ENCODE measurements at places on chromosomes 7 and 10.

DNA sequence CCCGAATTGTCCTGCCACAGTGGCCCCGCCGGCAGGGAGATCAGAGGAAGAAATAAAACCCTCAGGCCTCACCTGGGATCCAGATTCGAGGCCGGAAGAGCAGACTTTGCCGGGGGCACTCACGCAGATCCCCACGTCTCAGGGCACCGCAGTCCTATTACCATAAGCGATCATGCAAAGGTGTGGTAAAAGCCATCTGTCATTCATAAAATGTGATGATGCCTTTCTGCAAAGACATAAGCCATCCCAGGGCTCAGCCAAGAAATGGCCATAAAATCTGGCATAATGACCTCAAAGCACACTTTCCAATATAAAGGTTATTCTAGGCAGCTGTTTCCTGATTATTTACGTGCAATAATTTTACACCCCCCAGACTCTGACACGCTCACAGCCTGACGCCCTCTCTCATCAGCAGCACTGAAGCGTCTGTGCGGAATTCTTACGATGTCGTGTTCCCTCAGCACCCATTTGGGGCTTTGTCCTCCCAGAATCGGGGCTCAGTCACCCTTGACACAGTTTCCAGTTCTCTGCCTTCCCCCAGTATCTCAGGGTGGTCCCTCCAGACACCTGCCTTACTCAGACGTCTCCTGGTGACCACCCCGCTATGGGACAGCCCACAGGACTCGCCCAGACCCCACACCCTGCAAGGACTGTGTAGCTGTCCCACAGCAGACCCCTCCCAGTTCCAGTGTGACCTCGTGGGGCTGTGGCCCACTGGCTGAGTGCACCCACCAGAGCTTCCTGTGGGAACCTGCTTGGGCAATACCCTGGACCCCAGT, 74.3 kb upstream of the FAM20C start:
- no peak for DNase-seq

DNA sequence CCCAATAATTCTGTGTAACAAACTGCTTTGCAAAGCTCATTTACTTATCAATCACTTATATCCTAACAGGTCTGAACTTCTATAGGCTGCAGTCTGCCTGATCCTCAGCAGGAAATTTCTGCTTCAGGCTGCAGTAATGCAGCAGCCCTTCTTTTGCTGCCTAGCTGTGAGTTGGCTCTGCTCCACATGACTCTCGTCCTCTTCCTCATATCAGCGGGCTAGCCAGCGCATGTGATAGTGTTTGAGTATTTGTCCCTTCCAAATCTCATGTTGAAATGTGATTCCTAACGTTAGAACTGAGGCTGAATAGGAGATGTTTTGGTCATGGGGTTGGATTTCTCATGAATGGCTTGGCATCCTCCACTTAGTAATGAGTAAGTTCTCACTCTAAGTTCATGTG, 387.8 kb downstream of the SEMA3D start:
- DNase-seq = no peak

DNA sequence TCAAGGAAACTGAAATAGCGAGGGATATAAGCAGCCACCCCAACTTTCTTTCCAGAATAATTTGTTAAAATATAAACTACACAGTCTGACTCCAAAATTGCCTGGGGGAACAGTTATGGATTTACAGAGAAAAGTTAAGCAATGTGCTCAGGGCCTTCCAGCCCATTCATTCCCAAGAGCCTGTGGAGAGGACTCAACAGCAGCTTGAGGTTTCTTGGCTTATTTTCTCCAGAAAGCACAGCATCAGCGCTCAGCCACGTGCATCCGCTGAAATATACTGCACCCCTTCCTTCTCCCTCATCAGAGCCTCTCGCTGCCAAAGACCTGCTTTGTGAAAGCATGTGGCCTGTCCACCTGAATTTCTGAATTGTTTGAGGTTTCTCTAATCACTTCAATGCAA, 375.2 kb upstream of the VWC2 start:
- no peak for DNase-seq

DNA sequence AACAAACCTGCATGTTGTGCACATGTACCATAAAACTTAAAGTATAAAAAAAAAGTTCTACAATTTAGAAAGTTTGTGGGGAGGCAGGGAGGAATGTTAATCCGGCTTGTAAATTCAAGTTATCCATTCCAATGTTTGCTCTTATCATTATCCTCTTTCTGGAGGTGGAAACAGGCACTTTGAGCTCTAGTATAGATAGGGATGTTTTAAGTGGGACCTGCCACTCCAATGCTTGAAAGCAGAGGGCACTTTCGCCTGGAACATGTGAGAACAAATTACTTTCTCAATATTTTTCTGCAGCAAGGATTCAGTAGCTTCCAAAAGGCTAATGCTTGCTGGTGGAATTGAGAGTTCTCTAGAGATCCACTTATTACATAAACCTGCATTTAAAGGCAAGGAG, 45.6 kb downstream of the FEZF1 start:
- no peak for DNase-seq

- DNase-seq = no peak
These were observed 5.5 kb downstream of the ZP3 start for GRCh38 chr7:76430211-76430610.

GRCh38 chr10:127991543-127992255, 84.8 kb downstream of the PTPRE start:
- DNase-seq = no peak

- DNase-seq = no peak
These were observed 10.2 kb upstream of the FAM13C start for GRCh38 chr10:59372543-59372942.

All from HFF-Myc (cell line).